ENCODE measurements at places on chromosomes 4 and X.
A peak's percentile ranks its signal among the peaks of the same experiment; 100 is the strongest.

DNA sequence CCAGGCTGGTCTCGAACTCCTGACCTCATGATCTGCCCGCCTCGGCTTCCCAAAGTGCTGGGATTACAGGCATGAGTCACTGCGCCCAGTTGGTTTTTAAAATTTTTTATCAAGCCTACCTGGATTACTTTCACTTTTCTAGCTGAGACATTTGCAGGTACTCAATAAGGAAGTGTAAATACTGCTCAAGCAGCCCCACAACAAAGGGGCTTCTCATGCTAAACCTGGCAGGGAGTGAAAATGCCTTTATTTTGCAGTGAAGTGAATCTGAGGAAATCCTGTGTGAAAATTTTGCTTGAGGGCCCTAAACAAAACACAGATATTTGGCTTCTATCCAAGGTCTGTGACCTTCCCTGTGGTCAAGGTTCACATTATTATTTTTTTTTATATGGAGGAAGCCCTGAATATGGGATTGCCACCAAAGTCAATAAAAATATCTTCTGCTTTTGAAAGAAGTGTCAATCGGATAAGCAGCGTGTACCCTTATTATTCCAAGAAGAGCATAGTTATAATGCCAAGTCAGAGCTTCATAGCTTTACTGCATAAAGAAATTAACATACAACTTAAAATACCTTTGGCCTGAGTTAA is 481.0 kb downstream of the SH2D1A start:
- no peak for DNase-seq

DNA sequence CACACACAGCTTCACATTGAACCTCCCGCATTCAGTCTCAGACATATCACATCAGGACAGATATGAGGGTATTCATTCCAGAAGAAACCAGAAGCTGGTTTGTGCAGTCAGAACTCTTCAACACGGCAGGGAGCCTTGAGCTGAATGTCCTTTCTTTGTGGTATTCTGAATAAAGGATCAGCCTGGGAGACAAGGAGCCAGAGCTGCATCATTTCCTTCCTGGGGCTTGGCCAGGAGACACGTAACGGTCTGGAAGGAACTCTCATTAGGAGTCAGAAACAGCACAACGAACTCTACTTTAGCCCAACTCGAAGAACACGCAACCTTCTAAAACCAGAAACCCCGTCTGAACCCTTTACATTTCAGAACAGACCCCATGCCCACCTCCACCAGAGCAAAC is 46.4 kb downstream of the KDR start:
- DNase-seq, result no peak

- no peak for DNase-seq
These were observed 29.7 kb upstream of the CRMP1 start for GRCh38 chr4:5922556-5922955.

GRCh38 chr4:123235431-123235830 is 161.2 kb upstream of the SPRY1 start:
- no peak for DNase-seq

DNA sequence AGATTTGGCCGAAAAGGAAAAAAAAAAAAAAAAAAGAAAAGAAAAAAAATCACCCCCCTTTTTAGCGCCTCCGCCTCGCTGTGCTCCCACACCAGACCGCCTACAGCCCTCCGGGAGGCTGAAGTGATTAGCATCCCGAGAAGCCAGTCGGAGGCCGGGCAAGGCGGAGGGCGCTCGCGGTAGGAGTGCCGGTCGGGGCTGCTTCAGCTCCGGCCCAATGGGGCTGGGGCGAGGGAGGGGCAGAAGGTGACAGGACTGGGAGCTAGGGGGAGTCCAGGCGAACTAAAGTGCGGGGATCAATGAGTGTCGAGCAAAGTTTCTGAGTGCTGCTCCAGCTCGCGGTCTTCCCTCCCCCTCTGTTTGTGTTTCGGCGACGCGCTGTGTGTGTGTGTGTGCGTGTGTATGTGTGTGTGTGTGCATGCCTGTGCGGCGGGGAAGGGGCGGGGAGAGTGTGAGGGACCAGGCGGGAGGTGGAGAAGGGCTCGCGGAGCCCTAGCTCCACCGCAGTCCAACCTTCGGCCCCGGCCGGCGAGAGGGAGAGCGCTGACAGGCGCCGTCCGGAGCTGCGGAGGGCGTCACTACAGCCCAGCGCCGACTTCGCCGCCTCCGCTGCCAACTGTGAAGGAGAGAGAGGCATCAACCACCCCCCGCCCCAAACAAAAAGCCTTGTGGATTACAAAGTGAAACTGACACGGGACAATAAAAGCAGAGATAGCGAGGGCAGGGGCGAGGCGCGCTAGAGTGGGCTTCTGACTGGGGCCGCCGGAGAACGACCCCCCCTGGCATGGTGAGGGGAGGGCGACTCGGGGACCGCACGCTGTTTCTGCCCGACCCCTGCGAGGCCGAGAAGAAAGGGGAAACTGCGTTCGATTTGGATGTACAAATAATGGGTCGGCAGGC is at the start of gene FAT4:
Gene FAT4 (plus strand): TSS at position 280 of the 900 bp plus-strand sequence. CDS start 1,457 bp downstream, outside the sequence.
- peak; percentile 89 for DNase-seq

GRCh38 chr4:159169404-159170302 is 66.8 kb downstream of the RAPGEF2 start:
- DNase-seq, result no peak

GRCh38 chr4:88002786-88003185 is 4.6 kb upstream of the PKD2 start:
- DNase-seq, result no peak

- no peak for DNase-seq
These were observed 249.1 kb upstream of the PGRMC2 start for GRCh38 chr4:128536746-128537145.
